ENCODE measurements at places on chromosomes 3 and 15. TPM values are rescaled to one million over a fixed set of nuclear protein-coding genes. Genes with fewer than 3 reads are reported as not detected.

The TLR9 gene
- 0.11 TPM for total RNA-seq

The SIAH2 gene
- total RNA-seq, result 27.2 TPM

The GCSAM gene
- total RNA-seq, result 1.2 TPM

The CCNB2 gene
- total RNA-seq, result 15.5 TPM

DNA sequence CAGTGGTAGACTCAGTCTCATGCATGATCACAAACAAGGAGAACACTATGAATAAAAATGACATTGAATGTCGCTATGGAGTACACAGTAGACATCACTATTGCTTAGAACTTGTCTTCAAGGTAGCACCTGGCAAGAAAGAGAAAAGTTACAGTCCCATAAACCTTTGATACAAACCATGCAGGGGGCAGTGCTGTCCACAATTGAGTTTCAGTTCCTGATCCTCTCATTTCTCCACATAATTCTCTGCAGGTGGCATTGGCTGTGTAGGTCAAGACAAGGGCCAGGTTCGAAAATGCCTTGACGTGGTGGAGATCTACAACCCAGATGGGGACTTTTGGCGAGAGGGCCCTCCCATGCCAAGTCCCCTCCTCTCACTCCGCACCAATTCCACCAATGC is 47.9 kb downstream of the KBTBD12 start:
- DNase-seq, result no peak

DNA sequence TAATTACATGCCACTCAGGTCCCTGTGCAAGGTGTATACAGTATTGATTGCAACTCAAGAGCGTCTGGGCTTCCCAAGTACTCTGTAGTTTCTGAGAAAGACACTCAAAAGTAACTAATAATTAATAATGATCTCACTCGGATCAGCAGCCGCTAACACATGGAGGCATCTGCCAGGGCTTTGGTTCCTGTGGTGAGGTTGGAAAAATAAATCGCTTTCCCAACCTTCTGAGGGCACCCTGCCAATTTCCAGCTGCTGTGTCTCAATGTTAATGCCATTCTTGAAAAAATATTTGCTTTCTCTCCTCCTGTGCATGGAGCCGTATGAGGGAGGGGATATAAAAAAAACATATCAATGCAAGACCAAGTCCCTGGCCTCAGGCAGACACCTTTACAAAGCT is 116.5 kb upstream of the SLC2A2 start:
- no peak for DNase-seq

- no peak for DNase-seq
Observed at GRCh38 chr15:68411735-68412134, 20.2 kb downstream of the ITGA11 start.

DNA sequence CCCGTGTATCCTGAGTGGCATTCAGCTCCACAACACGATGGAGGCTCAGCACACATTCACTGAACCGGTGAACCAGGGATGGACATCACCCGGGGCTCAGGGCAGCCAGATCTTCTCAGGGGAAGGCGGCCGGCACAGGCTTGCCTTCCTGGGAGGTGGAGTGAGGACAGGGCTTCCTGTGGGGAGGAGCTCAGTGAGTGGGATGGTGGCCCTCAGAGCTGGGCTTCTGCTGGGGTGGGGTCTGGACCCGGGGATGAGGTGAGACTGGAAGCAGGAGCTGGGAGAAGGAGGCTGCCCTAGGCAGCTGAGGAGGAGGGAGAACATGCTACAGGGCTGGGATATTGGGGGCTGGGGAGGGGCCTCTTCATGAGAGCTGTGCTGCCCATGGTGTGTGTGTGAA is 58.5 kb upstream of the PRR23E start:
- DNase-seq, result no peak

- no peak for DNase-seq
Observed at GRCh38 chr3:152355744-152356665, 87.3 kb downstream of the MBNL1 start.

DNA sequence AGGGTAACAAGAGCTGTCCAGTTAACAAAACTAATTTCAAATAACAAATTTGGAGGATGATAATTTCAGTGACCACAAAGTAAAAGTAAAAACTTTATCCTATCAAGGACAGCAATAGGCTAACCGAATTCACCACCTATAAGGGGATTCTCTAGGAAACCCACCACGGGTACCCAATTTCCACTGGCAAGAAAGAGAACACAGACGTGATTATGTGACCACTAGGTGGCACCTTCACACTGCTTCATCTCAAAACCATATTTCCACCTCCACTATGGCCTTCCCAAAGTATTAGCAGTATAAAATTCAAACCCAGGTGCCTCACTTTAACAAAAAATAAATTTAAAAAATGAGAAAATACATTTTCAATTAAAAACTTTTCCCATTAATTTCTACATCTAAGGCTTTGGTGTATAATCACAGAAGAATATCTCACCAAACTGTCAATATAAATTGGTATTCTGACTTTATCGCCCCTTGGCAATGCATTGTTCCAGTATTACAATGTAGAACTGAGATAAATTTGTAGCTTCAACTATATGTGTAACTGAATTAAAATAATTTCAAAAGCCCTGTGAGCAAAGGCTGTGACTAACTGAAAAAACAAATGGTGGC is 96.5 kb downstream of the FSIP1 start:
- no peak for DNase-seq

DNA sequence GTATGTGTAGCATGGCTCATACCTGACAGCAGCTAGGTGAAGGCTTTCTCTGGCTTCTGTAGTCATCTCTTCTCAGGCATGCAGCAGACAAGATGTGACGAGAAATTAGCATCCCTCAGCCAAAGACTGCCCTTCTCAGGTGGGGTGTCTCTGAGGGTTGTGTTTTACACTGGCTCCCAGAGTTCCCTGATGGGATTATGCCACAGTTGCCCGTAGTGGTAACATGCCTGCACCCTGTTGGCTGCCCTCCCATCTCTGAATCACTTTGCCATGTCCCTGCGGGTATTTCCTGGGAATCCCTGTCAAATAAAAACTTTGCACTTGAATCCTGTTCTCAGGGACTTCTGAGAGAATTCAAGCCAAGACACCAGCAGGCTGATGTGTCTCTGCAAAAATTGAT is 70.5 kb downstream of the LRTM1 start:
- DNase-seq, result no peak

DNA sequence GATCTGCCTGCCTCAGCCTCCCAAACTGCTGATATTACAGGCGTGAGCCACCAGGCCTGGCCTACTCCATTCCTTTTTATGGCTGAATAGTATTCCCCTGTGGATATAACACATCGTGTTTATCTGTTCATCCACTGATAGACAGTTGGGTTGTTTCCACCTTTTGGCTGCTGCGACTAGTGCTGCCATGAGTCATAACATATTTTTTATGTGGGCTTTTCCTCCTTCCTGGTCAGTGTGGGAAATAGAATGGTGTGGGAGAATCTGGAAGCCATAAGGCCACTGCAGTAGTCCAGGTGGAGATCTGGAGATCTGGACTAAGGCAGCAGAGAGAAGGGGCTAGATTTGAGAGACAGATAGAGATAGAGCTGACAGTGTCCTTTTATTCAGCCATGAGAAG is 16.2 kb downstream of the LCMT2 start:
- DNase-seq, result no peak

DNA sequence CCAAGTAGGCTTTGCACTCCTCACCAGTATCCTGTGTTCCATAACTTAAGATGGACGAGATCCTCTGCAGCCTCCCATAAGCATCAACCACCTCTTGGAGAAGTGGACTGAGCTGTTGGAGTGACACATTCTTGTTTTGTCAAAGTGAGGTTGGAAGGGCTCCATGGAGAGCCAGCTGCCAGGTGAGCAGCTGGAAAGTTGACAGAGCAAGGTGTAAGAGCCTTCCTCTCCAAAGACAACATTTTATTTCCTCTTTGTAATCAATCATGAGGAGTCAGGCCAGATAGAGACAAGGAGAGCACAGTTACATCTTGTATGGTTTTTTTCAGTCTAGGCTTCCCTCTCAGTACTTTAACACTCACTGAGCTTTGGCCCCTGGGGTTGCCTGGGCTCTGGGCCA is 5.1 kb downstream of the ABI3BP start:
- no peak for DNase-seq

GRCh38 chr3:40366203-40367162 is 20.5 kb upstream of the ENTPD3 start:
- DNase-seq, result no peak

- no peak for DNase-seq
Observed at GRCh38 chr3:141454906-141455602, 31.8 kb upstream of the RASA2 start.

DNA sequence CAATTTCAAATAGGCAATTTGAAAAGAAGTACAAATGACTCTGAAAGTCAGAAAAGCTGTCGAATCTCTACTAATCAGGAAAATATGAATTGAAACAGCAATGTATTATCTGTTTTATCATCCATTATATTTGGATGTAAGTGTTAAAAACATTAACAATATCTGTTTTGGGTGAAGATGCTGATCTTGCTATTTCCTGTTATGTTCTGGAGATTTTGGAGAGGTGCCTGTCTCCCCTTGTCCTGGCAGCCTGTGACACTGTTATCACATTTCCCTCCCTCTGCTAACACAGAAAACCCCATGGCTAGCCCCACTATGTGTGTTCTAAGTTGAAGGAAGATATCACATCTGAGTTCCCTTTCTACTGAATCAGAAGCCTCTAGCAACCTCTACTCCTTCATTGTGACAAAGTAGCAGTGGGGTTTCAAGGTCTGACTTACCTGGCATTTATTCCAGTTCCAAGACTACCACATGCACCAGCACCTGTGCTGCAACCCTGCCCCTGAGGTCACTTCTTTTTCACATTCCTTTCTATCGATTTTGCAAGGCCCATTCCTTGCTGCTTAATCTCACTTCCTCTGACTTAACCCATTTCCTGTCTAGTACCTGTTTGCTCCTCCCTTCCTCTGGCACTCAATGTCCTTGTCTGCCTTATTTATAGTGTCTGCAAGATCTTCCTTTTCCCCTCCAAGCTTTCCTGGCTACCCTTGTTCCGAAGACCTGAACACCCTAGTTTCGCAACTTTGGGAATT is 95.5 kb upstream of the COL8A1 start:
- DNase-seq, result no peak

DNA sequence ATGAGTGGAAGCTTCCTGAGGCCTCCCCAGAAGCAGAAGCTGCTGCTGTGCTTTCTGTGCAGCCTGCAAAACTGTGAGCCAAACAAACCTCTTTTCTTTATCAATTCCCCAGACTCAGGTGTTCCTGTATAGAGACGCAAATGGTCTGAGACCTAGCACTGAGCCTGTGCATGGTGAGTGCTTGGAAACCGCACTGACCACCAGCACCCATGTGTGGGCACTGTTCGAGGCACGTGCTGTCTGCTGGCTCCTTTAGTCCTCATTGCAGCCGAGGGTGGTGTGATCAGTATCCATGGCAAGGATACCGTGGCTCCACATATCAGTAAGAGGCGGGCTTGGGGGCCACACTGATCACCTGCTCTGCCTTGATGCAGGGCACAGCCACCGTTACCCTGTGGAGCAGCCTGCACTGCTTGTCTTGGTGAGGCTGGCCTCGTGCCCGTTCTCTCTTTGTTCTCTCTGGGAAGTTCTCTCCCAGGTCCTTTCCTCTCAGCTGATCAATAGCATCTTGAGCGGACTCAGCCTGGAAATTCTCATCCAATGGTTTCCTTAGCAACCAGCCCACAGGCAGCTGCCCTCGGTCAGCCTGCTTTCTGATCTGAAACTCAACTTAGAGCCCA is 101.0 kb downstream of the PLXNA1 start:
- peak; percentile 54 for DNase-seq

GRCh38 chr3:50603261-50604109 is 8.1 kb downstream of the CISH start:
- no peak for DNase-seq

All from spinal cord (tissue), 10 donors.